ENCODE measurements at places on chromosomes 12 and 14.

GRCh38 chr12:31702047-31702446 lies 26.8 kb downstream of the AMN1 start:
- DNase-seq = no peak

DNA sequence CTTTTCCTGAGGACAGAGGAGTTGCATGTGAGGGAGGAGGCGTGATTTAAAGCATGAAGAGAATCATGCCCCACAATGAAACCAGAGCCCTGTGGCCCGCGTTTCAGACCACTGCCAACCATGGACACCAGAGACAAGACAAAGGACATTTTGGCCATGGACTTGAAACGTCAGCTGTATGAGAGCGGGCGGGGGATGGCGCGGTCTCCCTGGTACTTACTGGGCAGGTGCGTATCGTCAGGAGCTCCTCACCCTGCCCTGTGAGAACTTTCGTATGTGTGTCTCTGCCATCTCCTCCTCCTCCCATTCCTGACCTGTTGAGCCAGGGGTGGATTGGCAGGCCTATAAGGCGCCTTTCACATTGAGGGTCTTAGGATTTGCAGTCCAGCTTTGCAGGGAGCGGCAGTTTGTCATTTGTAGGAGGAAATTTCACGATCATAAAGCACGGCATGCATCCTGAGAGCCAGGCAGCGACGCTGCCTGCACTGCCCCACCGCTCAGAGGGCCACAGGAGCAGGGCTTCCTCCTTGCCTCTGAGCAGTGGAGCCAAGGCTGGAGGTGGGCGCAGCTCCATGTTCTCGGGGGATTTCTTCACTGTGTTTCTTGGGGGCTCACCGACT lies 22.2 kb downstream of the SFSWAP start:
- no peak for DNase-seq

DNA sequence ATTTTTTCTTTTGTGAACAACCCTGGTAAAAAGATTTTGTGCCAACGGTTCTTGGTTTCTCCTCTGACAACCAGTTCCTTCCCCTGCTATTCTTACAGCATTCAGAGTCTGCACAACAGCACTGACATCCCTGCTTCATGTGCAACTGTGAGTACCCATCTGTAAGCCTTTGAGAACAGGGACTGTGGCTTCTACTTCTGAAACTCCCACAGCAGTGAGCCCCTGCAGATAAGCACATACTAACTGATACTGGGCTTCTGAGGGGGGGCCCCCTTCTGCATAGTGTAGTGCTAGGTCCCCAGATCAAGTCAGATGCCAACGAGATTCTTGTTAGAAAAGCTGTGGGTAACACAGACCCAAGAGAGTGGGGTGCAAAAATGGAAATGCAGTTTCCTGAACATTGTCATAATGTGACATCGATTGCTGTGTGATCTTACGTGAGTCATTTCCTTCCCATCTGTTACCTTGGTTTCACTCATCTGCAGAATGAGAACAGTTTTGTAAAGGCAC lies 11.1 kb upstream of the NINJ2 start:
- DNase-seq = no peak

- DNase-seq = no peak
Observed at GRCh38 chr14:50718949-50719348, 50.8 kb upstream of the SAV1 start.

DNA sequence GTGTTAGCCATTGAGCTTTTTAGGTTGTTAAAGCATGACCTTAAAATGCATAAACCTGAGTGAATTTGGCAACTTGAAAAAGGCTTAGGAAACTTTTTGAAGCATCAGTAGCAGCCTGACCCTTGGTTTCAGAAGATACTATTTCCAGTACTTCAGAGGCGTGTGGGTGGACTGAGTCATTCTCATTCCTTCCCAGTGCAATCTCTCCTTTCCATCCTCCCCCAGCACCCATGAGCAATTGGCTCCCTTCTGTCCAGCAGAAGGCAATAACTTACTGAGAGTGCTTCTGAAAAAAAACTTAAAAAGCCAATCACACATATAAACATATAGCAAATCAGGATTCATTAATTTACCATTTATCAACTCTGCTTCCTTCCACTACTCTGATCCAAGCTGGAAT lies 299.3 kb upstream of the STXBP6 start:
- no peak for DNase-seq

DNA sequence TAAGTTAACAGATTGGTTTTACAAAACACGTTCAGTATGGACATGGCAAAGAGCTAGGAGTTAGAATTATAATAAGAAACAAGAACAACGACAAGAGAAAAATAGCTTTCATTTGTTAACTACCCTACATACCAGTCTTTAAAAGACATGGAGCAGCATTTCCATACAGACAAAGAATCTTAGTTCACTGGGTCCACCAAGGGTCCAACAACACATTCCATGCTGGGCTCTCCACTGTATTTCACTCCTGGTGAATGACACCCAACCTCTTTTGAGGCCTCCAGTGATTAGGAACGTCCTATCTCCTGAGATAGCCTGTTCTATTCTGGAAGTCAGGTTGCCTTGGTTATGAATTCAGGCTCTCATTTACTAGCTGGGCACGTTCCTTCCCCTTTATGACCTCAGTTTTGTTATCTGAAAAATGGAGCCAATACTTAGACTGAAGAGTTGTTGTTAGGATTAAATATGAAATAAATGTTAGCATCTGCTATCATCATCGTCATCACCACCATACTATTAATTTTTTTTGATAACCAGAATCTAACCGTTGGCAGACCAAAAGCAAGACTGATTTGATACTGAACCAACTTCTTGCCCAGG lies 37.7 kb downstream of the C12orf75 start:
- DNase-seq = no peak

- DNase-seq = no peak
Observed at GRCh38 chr14:51441001-51441400, 201.0 kb downstream of the TMX1 start.

GRCh38 chr12:71804505-71804904 lies 35.1 kb upstream of the TBC1D15 start:
- DNase-seq = no peak

DNA sequence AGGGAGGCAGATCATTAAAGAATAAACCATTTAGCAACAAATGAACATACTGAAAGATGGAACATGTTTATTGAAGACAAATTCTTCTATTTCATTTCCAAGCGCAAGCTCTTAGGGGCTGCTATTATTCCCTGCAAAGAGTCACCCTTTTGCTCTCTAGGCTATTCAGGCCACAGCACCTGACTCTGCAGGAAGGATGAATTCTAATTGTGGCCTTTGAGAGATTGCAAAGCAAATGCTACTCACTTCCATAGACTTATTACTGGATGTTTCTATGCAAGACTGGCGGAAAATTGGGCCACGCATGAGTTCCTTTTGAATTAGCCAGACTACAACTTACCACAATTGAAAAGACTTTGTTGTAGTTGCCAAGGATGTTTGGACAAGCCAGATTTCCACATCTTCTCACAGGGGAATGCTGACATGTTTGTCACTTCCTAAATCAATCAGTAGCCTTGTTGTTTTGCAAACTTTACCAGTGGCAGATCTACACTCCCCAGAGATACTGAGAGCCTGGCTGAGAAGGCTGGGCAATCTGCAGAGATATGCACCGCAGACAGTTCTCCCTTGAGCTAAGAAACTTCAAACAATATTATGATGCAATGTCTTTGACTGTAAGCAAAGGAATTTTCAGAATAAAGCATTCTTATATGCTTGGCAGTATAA lies 334.3 kb upstream of the SYT1 start:
- DNase-seq = no peak

GRCh38 chr14:99936738-99937474 lies 128.3 kb upstream of the EVL start:
- no peak for DNase-seq

GRCh38 chr12:119842380-119842779 lies 34.7 kb downstream of the CIT start:
- DNase-seq = no peak

DNA sequence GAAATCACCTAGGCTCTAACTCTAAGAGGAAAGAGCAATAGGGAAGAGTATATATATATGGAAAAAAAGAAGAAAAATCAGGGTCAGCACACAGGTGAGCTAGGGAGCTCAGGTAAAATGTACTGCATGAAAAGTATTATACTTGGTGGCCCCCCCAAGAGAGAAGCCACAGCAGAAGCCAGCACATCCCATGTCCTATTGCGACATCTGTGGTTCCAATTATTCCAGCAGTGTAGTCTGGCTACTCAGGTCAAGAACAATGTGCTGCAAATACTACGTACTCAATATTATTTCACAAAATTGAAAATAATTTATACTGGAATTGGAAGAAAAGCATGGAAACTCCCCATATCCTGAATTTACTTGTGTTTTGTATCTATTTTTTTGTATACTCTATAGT lies 85.5 kb downstream of the CEP83 start:
- no peak for DNase-seq
